ENCODE measurements at places on chromosomes 16 and 17.

DNA sequence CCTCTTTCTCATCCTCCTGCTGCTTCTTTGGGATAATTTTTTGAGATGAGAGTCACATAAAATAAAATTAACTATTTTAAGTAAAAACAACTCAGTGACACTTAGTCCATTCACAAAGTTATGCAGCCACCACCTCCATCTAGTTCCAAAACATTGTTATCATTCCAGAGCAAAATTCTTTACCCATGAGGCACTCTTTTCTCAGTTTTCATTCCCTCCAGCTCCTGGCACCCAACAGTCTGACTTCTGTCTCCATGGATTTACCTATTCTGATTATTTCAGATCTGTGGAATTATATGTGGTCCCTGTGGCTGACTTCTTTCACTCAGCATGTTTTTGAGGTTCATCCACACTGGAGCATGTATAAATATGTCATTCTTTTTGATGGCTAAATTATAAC, 239.9 kb upstream of the DYNLRB2 start:
- DNase-seq = peak; percentile 94

GRCh38 chr17:68731465-68731864, 130.3 kb upstream of the FAM20A start:
- DNase-seq = no peak

- no peak for DNase-seq
Measured at GRCh38 chr17:77666881-77667395, 291.6 kb upstream of the TNRC6C start.

DNA sequence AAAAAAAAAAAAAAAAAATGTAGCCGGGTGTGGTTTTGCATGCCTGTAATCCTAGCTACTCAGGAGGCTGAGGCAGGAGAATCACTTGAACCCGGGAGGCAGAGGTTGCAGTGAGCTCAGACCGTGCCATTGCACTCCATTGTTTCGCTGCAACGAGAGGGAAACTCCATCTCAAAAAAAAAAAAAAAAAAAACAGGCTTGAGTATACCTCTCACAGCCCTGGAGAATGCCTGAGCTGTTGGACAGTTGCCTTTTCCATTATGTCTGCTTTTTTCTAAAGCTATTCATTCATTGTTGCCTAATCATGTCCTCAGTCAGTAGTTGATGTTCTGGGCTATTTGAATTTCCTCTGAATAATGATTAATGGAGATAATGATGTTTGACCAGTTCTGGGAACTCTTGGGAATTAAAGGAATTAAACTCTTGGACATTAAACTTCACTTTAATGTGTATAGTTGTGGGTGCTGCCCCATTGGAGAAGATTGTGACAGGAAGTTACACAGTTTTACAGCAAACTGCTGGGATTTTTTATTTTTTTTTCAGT, 11.8 kb downstream of the HMOX2 start:
- peak; percentile 28 for DNase-seq

GRCh38 chr17:67375716-67376115, 1.4 kb upstream of the PITPNC1 start:
- no peak for DNase-seq

Data from EL (cell line).